ENCODE measurements at places on chromosomes 3 and 15.

DNA sequence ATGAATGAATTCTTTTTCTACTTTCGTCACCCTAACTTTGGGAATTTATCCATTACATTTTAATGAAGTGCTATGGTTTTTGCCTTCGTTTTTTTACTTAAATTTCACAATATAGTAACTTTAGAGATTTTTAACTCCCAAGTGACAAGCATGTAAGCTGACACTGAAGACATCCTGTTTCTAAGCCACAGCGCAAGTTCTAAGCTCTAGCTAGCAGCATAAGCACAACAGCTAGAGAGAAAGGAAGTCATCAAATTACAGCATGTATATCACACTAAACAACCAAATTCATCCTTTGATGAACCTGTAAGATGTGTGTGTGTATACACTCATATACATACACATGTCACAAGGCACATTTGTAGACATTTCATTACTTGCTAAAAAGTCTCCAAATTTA, 119.3 kb downstream of the P3H2 start:
- no peak for DNase-seq

- DNase-seq = no peak
Observed at GRCh38 chr3:141498598-141499223, 11.9 kb downstream of the RASA2 start.

DNA sequence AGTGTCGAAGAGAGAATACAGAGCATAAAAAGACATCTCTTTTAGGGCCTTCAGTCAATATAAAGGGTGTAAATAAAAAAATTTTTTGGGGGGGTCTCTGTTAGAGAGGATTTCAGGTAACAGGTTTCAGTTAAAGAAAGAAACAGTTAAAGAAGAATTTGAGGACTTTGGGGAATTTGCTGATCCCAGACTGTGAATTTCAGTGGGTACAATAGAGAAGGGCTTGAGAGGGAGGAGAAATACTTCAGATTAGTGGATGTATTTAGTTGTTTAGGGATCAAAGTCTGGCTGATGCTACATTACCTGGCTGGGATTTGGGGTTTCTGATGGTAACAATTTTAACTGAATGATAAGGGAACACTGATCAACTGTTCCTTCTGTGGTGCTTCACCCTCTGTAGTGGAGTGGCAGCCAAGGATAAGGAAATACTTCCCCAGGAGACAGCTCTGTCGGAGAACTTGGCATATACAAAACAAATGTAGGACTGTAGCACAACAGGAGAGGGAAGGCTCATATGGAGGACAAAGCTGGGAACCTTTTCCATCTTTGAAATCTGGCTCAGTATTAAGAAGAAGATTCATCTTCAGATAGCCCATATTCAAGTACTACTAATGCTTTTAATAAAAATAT, 79.2 kb downstream of the MEF2A start:
- DNase-seq = no peak

DNA sequence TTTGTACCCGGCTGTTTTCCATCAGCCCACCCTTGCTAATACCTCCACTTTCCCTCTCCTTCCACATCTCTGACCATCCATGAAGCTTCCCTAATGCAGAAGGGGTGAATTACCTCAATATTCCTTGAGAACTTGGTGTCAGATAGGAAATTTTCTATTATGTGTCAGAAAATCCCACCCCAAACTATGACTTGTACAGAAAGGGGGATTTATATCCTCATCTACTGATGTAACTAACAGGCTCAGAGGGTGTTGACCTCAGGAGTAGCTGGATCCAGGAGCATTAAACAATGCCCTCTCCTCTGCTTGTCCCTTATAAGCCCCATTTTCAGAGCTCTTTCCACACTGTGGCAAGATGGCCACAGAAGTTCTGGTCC, 242.8 kb upstream of the TLE3 start:
- no peak for DNase-seq

DNA sequence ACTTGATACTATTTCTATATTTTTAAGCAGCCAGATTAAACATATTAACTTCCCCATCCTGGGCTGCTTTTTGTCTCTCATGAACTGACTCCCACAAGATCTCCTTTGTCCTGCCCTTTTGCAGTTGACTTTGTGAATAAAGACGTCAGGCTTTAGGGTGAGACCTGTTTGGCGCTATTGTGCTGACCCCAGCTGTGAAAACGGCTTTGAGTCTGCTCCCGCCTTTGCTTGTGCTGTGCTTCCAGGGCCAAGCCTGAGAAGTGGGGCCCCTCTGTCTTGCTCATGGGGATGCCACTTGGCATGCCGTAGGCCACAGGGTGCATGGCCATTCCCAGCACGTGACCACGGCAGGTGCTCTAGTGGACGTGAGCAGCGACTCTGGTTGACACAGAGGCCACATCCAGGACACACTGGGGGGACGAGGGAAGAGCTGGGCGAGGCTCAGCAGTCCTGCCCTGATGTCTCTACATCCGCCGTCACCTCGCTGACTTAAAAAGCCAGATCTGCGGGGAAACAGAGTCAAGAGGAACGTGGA, 268.9 kb upstream of the LYSMD4 start:
- DNase-seq = no peak

DNA sequence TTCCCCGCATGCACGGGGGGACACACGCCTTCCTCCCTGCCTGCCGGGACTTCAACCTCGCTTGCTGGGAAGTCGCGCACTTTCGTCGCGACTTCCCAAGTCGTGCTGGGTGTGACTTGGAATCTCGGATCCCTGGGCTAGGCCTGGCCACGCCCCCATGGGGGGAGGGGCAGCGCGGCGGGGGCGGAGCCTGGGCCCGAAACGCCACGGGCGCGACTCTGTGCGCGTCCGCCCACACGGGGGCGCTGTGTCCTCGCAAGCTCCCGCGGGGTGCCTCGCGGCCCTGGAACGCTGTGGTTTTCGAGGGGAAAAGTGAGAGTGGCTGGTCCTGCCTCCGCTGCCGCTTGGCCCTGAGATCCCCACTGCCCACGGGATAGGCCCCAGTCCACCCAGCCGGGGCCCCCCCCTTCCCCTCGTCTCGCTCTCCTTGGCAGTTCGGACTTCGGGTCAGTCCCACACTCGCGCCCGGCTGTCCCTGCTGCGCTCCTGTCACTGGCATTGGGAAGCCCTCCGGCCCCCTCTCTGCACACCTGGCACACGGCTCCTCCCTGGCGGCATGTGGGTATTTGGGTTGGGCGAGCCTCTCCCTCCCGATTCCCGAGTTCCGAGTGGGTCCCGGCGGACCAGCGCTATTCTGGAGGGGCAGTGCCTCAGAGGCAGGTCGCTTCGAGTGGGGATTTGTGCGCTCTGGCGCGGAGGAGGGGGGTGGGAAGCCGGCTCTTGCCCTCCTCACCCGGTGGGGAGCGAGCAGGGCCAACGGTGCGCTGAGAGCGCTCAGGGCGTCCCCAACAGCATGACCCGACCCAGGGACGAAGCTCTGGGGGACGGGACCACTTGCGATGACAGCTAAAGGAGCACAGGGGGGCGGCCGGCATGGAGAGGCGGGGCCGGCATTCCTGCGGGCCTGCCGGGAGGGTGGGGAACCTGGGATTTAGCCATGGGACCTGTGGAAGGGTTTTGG, 23.6 kb downstream of the SEC61A1 start:
- peak; percentile 89 for DNase-seq

DNA sequence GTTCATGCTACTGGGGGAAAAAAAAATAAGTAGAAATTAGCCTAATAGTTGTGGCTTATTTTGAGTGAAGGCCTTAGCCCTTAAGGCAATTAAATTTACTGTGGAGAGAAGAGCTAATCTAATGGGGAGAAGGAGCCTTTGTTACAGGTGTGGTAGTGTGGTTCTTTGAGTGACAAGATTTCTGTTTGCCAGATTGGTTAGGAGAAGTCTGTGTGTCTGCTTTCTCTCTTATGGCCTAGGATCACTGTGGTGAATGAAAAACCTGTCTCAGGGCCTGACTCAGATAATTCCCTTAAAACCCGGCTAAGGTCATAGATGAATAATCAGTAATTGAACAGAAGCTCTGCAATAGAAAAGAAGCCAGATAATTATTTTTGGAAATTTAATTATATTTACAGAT, 27.0 kb downstream of the OPA1 start:
- DNase-seq = no peak

DNA sequence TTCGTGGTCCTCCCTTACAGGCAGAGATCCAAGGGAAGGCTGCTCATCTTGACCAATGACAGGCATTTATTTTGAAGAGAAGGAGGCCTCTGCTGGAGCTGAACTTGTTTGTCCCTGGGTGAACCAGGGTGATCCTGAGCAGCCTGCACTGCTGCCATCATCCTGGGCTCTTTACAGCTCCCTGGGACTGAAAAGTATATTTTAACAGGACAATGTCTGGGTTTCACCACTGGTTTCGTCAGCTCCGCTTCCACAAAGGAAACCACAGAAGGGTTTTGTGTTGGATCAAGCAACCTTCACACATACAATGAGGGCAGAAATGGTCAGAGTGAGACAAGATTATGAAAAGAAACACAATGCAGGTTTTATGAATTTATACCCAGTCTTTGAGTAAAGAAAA, 400.7 kb upstream of the TPM1 start:
- no peak for DNase-seq

- DNase-seq = no peak
Observed at GRCh38 chr3:69738859-69739203, 433 bp upstream of the MITF start.

- peak; percentile 77 for DNase-seq
Observed at GRCh38 chr3:23202921-23203707, at the start of gene UBE2E2. UBE2E2 (plus strand) TSS chr3:23203327.

- DNase-seq = no peak
Observed at GRCh38 chr3:17481116-17481515, 261.3 kb downstream of the TBC1D5 start.

- DNase-seq = no peak
Observed at GRCh38 chr3:138471481-138471880, 37.1 kb downstream of the ESYT3 start.

- DNase-seq = no peak
Observed at GRCh38 chr3:55074796-55075195, 146.9 kb upstream of the LRTM1 start.

DNA sequence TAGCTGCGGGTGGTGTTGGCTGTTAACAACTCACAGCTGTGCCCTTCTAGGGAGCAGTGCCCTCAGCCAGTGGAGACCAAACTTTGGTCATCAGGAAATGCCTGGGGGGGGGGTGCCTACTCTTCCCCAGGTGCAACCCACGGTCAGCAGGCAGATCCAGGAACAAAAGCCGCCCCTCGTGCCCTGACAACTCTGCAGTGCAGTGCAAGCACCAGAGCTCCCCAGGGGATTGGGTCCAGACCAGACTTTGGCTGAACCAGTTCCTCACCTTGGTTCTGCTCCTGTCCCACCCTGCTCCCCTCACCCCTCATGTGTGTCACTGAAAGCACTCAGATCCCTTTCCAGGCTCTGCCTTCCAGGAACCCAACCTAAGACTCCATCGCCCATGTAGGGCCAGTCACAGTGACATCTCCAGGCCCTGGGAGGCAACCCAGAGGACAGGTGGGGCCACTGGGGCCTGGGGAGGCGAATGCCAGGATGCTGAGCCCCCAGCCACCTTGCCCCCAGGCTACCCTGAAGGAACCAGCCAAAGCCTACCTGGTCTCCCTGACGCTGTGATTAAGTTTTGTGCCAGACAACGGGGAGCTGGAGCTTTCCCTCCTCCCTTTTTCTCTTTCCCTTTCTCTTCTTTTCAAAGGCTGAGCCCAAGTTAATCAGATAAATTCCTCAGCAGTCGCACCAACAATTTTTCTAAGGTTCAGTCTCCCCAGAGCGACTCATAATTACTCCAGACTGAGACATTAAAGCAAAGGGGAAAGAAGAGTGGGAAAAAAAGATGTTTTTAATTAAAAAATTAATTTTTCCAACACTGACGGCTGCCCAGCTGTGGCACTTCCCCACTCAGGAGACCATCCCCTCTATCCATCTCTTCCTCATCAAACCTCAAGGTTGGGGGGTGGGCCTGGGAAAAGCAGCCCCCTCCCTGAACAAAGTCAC, 207.5 kb upstream of the LINGO1 start:
- DNase-seq = no peak

DNA sequence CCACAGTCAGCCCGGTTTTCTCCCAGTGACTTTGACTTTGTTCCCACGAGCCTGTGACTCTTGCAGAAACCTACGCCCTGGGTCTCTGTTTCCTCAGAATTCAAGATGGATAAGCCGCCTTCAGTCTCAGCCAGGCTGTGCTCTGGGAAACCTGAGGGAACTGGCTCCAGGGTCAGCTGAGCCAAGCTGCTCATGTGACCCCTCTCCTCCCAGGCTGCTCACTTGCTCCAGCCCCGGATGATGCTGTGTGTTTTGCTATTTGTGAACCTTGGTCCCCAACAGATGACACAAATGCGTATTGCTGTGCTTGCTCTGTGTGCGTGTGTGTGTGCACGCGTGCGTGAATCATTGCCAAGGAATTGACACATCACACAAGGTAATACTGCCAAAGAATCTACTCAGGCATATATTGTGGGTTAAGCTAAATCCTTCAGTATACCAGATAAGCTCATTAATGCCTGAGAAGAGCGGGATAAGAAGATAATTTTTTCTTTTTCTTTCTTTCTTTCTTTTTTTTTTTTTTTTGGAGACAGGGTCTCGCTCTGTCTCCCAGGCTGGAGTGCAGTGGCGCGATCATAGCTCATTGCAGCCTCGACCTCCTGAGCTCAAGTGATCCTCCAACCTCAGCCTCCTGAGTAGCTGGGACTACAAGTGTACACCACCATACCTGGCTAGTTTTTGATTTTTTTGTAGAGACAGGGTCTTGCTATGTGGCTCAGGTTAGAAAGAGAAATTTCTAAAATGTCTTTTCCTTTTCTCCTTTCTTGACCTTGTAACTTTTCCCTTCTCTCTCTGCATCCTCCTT, 29.2 kb upstream of the UMPS start:
- DNase-seq = peak; percentile 50

GRCh38 chr3:71388535-71389120, 194.9 kb downstream of the FOXP1 start:
- DNase-seq = no peak

DNA sequence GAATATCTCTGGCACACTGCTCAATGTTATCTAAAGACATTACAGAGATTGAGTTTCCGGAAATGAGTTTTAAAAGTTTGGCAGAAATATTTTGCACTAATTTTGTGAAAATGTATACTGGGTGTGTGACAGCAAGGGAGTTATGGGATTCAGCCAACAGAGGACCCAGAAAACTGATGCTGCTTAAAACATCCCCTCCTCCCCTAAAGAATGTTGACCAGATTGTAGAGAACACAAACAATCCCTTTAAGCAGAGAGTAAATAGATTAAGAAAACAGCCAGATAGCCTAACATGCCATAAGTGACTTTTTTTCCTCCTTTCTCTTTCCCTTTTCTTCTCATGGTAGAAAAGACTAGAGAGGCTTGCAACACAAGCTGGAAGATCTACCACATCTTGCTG, 928.0 kb upstream of the ALCAM start:
- DNase-seq = no peak

GRCh38 chr3:63979093-63979885, 44.0 kb downstream of the PSMD6 start:
- peak; percentile 60 for DNase-seq

DNA sequence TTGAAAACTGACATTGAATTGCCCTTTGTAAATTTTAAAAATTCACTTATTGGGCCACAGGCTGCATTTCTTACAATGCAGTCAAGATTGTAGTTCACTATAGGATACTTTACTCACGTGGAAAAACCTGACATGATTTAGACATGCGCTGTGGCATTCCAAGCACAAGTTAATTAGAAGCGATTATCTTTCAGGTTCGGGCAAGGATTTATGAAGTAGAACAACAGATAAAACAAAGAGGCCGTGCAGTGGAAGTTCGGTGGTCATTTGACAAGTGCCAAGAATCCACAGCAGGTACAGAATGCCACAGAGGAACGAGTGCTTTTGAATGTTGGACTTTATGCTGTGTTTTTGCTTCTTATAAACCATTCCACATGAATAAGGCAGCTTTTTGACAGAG, 37.8 kb downstream of the GPR171 start:
- DNase-seq = no peak
